Sigmoid colon (tissue), 7 donors: ENCODE measurements at places on chromosomes 3 and 15. TPM values are rescaled to one million over a fixed set of nuclear protein-coding genes. Genes with fewer than 3 reads are reported as not detected.
A peak's percentile ranks its signal among the peaks of the same experiment; 100 is the strongest.

CD47 gene
- polyA plus RNA-seq: 10.8 TPM

- no peak overlapping the region for H3K4me3 ChIP-seq
- no peaks in the 10 kb centered on the region for H3K27me3 ChIP-seq
- peaks cover 22% of the 10 kb centered on the region for H3K36me3 ChIP-seq
- peak overlapping the region; percentile 51 for H3K27ac ChIP-seq
Measured at GRCh38 chr15:59170295-59171066, 36.2 kb upstream of the LDHAL6B start.

- H3K27me3 ChIP-seq: no peaks in the 10 kb centered on the region
- H3K4me1 ChIP-seq: peaks cover 7% of the 10 kb centered on the region
- H3K4me3 ChIP-seq: no peak overlapping the region
Measured at GRCh38 chr15:92121047-92121446, 267.5 kb downstream of the SLCO3A1 start.

DNA sequence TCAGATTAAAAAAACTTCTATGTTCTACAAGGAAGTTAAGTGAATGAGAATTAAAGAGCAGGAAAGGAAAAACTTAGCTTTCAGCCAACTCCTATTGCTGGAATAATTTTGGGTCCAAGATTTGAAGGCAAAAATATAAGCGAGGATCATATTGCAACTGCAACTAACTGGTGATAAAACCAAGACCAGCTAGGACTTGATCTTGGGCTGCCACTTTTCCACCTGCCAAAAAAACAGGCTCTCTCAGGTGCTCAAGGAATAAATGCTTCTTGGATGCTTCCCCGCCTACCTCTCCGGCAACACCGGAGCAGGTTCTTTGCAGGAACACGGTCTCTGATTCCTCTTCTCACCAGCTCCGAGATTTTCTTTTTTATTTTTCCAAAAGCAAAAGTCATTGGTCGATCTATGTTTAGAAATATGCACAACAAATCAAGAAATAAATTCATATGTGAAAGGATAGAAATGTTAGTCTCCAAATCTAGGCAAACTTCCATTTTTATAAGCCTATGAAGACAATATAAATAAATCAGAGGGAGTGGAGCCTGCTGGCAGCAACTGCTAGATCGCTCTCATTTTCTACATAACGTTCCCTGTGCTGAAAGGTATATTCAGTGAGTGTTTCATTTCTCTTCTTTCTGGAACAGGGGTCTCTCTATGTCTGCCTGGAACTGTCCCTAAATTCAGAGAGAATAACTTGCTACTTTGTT lies 241.9 kb downstream of the NTRK3 start:
- H3K4me1 ChIP-seq: no peaks in the 10 kb centered on the region
- H3K27me3 ChIP-seq: no peaks in the 10 kb centered on the region
- no peaks in the 10 kb centered on the region for H3K36me3 ChIP-seq
- H3K27ac ChIP-seq: no peak overlapping the region
- DNase-seq: no peak
- no peak overlapping the region for H3K4me3 ChIP-seq

GRCh38 chr3:99965681-99966408 lies 148.2 kb downstream of the CMSS1 start:
- H3K27ac ChIP-seq: peak overlapping the region; percentile 59
- DNase-seq: no peak
- no peak overlapping the region for H3K4me3 ChIP-seq
- H3K4me1 ChIP-seq: peaks cover 62% of the 10 kb centered on the region
- H3K36me3 ChIP-seq: no peaks in the 10 kb centered on the region
- no peaks in the 10 kb centered on the region for H3K27me3 ChIP-seq

CP gene
- 13.2 TPM for polyA plus RNA-seq

- H3K4me3 ChIP-seq: no peak overlapping the region
- H3K4me1 ChIP-seq: peaks cover 11% of the 10 kb centered on the region
- no peaks in the 10 kb centered on the region for H3K27me3 ChIP-seq
- no peak for DNase-seq
- H3K27ac ChIP-seq: peak overlapping the region; percentile 4
- H3K36me3 ChIP-seq: no peaks in the 10 kb centered on the region
Measured at GRCh38 chr3:14388201-14388600, 14.2 kb upstream of the SLC6A6 start.

- no peaks in the 10 kb centered on the region for H3K36me3 ChIP-seq
- no peaks in the 10 kb centered on the region for H3K4me1 ChIP-seq
- H3K27ac ChIP-seq: no peak overlapping the region
- H3K4me3 ChIP-seq: no peak overlapping the region
- H3K27me3 ChIP-seq: no peaks in the 10 kb centered on the region
Measured at GRCh38 chr3:185737020-185737419, 87.8 kb downstream of the IGF2BP2 start.

GRCh38 chr3:73874606-73875369 lies 250.0 kb upstream of the PDZRN3 start:
- H3K27ac ChIP-seq: no peak overlapping the region
- no peak for DNase-seq
- no peaks in the 10 kb centered on the region for H3K36me3 ChIP-seq
- no peaks in the 10 kb centered on the region for H3K4me1 ChIP-seq
- no peaks in the 10 kb centered on the region for H3K27me3 ChIP-seq
- H3K4me3 ChIP-seq: no peak overlapping the region

GRCh38 chr3:33789183-33789954 lies 9.1 kb upstream of the PDCD6IP start:
- H3K27ac ChIP-seq: no peak overlapping the region
- DNase-seq: no peak
- no peaks in the 10 kb centered on the region for H3K36me3 ChIP-seq
- peaks cover 4% of the 10 kb centered on the region for H3K4me1 ChIP-seq
- H3K4me3 ChIP-seq: no peak overlapping the region
- no peaks in the 10 kb centered on the region for H3K27me3 ChIP-seq

DNA sequence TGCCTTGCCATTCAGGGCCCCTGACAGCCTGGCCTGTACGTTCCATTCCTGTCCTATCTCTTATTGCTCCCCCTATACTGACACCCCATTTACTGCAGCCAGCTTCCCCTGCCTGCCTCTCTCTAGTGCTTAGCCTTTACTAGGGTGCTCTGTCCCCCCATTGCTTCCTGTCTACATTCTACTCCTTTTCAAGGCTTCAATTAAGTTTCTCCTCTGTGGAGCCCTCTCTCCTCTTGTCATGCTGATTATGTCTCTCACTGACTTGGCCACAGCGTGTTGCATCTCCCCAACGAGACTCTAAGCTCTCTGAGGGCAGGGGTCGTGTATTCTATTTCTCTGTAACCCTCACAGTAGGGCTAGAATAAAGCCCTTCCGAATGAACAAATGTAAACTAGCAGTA lies 185.2 kb downstream of the RPLP1 start:
- H3K4me1 ChIP-seq: no peaks in the 10 kb centered on the region
- no peak overlapping the region for H3K4me3 ChIP-seq
- no peak overlapping the region for H3K27ac ChIP-seq
- no peaks in the 10 kb centered on the region for H3K27me3 ChIP-seq

GRCh38 chr15:97479957-97480356 lies 480.5 kb upstream of the ARRDC4 start:
- no peak overlapping the region for H3K27ac ChIP-seq
- no peaks in the 10 kb centered on the region for H3K4me1 ChIP-seq
- H3K36me3 ChIP-seq: no peaks in the 10 kb centered on the region
- H3K27me3 ChIP-seq: no peaks in the 10 kb centered on the region

GPR15 gene
- 0.92 TPM for polyA plus RNA-seq

GRCh38 chr3:52299879-52300611 lies 12.4 kb downstream of the GLYCTK start:
- H3K27me3 ChIP-seq: no peaks in the 10 kb centered on the region
- H3K36me3 ChIP-seq: no peaks in the 10 kb centered on the region
- DNase-seq: no peak
- H3K4me1 ChIP-seq: no peaks in the 10 kb centered on the region

DNA sequence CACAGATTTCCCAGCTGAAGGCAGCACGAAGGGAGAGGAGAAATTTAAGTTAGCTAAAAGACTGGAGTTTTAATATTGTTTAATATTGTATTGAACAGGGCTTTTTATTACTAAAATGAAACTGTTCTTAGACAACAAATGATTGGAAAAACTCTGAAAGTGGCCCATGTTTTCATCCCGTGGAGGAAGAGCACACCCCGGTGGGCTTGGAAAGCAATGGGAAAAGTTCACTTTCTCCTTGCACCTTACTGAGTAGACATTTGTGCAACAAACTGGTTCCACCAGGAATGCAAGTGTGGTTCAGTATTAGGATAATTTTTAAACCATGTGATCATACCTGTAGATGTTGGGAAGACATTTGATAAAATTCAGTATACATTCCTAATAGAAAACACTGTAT lies 8.2 kb upstream of the ESYT3 start:
- no peaks in the 10 kb centered on the region for H3K27me3 ChIP-seq
- H3K4me3 ChIP-seq: no peak overlapping the region
- no peak for DNase-seq
- H3K36me3 ChIP-seq: no peaks in the 10 kb centered on the region
- no peak overlapping the region for H3K27ac ChIP-seq

DNA sequence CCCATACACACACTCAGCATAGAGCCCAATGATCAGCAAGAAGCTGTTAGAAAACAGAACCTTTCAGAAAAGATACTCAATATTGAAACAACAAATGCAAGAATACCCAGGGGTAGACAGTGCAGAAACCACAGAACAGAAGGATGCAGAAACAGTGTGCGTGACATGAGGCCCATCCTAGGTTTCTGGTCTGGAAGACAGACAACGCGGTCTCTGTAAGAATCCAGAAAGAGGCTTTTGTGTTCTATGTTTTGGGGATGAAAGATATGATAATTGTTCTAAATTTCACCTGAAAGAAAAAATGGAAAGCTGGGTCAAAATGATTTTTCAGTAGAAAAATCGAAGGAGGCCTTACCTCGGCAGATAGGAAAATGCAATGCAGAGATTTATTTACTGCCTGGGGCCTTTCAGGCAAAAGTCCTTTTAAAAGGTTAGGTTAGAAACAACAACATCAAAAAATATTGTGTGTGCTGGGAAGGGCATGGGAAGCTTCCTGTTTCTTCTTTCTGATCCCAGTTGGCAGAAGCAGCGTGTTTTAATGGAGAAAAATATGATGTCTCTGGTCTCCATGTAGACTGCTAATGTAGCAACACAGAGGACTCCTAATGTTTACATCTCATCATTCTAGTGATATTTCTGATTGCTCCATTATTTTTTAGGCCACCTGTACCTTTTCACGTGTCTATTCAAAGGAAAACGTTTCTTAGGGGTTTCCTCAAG lies 17.0 kb downstream of the SYNM start:
- H3K27ac ChIP-seq: peak overlapping the region; percentile 90
- H3K4me3 ChIP-seq: no peak overlapping the region
- H3K36me3 ChIP-seq: peaks cover 18% of the 10 kb centered on the region
- DNase-seq: no peak
- peaks cover 99% of the 10 kb centered on the region for H3K4me1 ChIP-seq

CASR gene
- 0.06 TPM for polyA plus RNA-seq

DNA sequence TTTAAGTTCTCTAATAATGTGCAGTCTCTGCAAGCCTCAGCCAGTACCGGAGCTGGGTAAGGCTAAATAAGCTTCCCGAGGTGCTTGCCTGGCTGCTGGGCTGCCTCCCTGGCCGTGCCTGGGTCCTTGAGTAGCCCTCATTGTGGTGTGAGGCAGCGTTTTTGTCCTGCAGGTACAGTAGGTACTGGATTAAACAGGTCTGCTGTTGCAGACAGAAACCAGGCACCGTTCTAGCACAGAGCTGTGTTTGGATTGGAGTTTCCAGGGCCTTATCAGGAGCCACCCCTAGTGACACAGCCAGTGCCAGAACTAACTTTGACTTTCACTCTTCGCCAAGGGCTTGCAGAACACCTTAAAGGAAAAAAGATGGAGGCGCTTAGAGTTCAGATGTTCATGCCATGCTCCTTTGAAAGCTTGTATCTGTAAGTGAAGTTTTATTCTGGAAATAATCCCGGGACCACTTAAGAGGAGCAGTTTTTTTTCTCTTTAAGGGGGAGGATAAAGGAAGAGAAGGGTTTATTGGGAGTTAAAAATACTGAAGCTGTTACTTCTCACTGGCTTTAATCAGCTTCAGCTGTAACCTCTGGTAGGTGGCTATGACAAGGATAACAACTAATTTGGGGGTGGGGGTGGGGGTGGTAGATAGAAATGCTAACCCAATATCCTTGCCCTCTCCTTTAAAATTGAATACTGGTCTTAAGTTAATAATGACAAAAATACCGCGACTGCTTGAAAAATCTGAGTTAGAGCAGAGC lies 126.8 kb downstream of the MITF start:
- H3K27me3 ChIP-seq: no peaks in the 10 kb centered on the region
- no peaks in the 10 kb centered on the region for H3K36me3 ChIP-seq
- H3K4me3 ChIP-seq: peak overlapping the region; percentile 25
- peak overlapping the region; percentile 74 for H3K27ac ChIP-seq
- peak; percentile 64 for DNase-seq

- H3K4me1 ChIP-seq: peaks cover 23% of the 10 kb centered on the region
- H3K36me3 ChIP-seq: no peaks in the 10 kb centered on the region
- no peak overlapping the region for H3K27ac ChIP-seq
- H3K4me3 ChIP-seq: peak overlapping the region; percentile 38
- DNase-seq: peak; percentile 82
Measured at GRCh38 chr15:101088788-101089578, 162.9 kb downstream of the CHSY1 start.

DNA sequence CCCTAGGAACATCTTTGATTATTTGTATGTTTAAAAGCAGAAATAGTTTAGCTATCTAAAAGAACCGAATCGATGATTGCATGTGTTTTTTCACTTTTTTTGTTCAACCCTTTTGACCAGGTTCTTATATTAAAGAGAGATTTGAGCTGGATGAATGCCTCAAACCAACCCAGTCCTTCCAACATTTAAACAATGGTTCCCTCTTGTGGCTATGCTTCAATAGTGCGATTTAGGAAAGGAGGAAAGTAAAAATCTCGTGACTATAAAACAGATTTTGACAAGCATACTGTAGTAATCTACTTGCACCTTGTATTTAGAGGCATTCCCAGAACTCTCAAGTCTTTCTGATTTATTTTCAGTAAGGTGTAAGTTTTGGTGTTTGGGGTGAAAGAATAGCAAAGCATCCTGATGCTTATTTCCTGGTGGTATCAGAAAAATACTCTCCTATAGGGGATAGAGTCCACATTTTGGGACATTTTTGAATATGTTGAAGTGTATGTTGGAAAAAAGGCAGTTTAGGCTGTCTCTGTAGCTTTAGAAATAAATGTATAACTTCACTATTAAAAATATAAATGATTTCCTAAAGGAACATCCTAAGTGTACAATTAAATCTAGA lies 159.6 kb upstream of the KCNH8 start:
- DNase-seq: no peak
- H3K36me3 ChIP-seq: no peaks in the 10 kb centered on the region
- no peak overlapping the region for H3K27ac ChIP-seq
- no peak overlapping the region for H3K4me3 ChIP-seq
- H3K27me3 ChIP-seq: no peaks in the 10 kb centered on the region

PGBD4 gene
- polyA plus RNA-seq: under 0.01 TPM

- no peak overlapping the region for H3K4me3 ChIP-seq
- no peak overlapping the region for H3K27ac ChIP-seq
- H3K27me3 ChIP-seq: no peaks in the 10 kb centered on the region
- no peak for DNase-seq
- H3K4me1 ChIP-seq: peaks cover 6% of the 10 kb centered on the region
Measured at GRCh38 chr3:117252208-117252607, 542.6 kb downstream of the TUSC7 start.

NTRK3 gene
- not detected for polyA plus RNA-seq

- H3K4me3 ChIP-seq: no peak overlapping the region
- H3K36me3 ChIP-seq: no peaks in the 10 kb centered on the region
- H3K27me3 ChIP-seq: peaks cover 7% of the 10 kb centered on the region
- no peak overlapping the region for H3K27ac ChIP-seq
- no peak for DNase-seq
- no peaks in the 10 kb centered on the region for H3K4me1 ChIP-seq
Measured at GRCh38 chr15:29669823-29670222, 152.4 kb downstream of the TJP1 start.
